ENCODE measurements at places on chromosomes 5 and 9.
A peak's percentile ranks its signal among the peaks of the same experiment; 100 is the strongest.

GRCh38 chr5:169011009-169011408 lies 289.9 kb downstream of the SLIT3 start:
- DNase-seq: no peak

GRCh38 chr5:181221792-181222629 lies 1.1 kb upstream of the TRIM41 start:
- DNase-seq: peak; percentile 69

DNA sequence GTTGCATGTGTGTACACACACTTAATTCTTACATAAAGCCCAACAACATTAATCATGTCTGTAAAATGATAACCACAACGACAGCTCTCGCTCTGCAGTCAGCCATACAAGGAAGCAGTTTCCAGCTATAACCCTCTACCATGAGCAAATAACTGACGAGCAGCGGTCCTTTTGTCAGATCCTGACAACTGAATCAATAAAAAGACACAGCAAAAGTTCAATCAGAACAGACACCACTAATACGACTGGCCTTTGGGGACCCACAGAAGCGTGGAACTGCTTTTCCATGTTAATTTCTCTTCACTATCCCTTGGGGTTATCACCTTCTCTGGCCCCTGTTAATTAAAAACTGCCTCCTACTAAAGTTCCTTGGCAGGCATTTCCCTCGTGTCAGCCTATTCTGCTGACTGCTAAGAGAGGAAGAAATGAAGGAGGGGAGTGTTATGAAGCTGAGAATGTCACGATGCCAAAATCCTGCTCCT lies 722.8 kb upstream of the GRAMD2B start:
- DNase-seq: no peak

GRCh38 chr5:53069626-53070025 lies 39.9 kb downstream of the MOCS2 start:
- no peak for DNase-seq

- no peak for DNase-seq
Observed at GRCh38 chr5:43106290-43106638, 14.4 kb upstream of the ZNF131 start.

DNA sequence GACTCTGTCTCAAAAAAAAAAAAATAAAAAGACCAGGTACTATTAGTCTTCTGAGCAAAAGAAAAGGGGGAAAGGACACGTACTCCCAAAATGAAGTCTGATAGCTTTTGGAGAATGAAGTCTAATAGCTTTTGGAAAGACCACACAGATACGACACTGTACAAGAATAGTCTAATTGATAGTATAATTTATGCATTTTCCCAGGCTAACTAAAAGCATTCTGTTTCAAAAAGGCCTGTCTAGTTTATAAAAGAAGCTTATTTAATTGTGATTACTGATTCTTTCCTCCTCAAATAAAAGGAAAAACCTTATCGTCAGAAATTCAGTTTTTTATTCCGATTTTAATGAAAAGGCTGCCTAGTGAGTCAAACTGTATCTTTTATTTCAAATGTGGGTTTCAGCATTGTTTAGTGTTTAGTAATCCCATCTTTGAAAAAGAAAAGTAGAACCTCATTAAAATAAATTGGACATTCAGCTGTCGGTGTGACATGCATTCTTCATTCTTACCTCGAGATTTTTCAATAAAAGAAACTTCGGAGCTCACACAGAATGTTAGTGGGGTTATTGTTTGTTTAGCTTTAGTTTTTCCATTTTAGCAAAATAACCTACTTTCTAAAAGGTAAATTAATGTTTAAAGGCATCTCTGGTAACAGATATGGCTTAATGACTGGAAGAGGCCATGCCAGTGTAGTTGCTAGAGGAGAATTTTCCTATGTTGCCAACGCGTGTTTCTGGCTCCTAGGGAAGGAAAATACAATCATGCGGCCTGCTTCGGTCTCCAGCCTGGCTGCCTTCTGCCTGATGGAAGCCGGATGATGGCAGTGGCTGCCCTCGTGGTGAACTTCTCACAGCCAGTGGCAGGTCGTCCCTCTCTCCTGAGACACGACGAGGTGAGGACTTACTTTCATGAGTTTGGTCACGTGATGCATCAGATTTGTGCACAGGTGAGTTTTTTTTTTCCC lies 70.0 kb downstream of the NLN start:
- no peak for DNase-seq

DNA sequence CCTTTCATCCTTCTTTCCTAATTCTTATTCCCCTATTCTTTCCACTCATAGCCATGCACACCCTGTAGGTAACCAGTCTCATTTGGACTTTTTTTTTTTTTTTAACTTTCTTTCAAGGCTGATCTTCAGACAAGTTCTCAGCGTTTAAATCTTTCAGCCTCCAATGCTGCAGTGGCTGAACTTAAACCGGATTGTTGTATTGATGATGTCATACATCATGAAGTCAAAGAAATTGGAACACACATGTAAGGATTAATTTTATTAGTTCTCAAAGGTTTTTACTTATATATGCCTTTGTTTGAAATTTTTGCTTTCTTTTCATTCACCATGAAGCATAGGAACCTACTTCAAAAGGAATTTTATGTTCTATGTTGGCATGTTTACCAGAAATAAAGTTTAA lies 22.1 kb downstream of the SHLD3 start:
- DNase-seq: no peak
